ENCODE measurements at places on chromosomes 3 and 15.

DNA sequence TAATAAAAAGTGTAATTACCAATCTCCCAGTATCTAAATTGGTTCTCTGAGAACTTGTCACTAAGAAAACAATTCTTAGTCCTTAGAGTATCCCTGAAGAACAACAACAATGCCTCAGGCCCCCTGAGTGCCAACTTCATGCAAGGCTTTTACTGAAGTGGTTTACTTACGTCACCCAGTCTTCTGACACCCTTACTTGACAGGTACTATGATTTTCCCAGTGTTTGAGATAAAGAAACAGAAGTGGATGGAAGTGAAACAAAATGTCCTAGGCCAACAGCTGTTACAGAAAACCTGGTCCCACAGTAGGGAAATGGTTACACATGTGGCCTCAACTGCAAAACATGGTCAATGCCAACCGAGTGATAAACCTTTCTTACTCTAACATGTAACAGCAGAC, 331.1 kb downstream of the FOXP1 start:
- no peak for DNase-seq

DNA sequence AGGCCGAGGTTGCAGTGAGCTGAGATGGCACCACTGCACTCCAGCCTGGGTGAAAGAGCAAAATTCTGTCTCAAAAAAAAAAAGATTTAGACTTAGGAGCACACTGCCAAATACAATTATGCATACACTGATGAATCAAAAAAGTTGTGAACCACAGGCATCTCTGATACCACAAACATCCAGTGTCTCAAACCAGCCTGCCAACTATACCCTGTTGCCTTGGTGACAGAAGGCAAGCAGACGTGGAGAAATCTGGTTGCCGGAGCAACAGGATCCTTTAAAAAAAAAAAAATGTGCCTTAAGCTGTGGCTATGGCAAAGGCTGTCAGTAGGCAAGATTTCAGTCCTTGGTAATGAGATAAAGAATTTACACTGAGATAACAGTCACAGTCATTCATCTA, 202.3 kb downstream of the NEK10 start:
- no peak for DNase-seq

DNA sequence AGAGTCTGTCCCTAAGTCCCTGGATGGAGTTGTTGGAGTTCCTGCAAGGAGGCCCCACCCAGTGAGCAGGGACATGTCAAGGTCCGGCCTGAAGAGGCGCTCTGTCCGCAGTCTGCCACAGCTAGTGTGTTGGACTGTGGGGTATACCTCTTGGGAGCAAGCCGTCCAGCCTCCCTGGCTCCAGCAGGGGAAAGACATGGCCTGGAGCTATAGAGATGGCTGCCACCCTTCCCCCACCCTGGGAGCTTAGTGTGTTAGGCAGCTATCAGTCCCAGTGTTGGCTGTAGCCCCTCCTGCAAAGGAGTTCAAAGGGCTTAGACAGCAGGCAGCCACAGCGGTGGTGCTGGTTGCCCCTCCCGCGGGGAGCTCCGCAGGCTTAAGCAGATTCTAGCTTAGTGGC, 20.3 kb downstream of the IMPG2 start:
- DNase-seq = no peak

DNA sequence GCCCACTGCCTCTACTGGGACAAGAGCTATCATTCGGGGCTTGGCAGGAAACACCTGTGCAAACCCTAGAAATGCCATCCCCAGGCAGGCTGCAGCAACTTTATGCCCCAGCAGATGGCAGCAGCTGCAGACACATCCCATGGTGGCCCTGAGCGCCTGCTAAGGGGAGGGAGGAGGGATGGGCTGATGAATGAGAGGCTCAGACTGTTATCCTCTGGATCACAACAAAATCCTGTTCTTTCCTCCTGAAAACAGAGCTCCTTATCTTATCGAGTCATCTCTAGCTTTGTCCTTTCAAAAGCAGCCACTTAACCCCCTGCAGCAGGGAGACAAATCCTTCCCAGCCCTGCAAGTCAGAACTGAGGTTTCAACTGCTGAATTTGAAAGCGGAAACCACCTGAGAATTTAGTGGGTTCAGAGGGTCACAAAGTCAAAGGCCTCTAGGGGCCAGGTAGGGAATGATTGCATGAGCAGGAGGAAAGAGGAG, 90.6 kb upstream of the PROK2 start:
- DNase-seq = peak; percentile 60

GRCh38 chr3:99702953-99703943, 64.9 kb downstream of the COL8A1 start:
- DNase-seq = no peak

GRCh38 chr3:87625876-87626275, 349.5 kb upstream of the POU1F1 start:
- no peak for DNase-seq

GRCh38 chr15:96285729-96286254, 44.7 kb upstream of the NR2F2 start:
- DNase-seq = no peak

DNA sequence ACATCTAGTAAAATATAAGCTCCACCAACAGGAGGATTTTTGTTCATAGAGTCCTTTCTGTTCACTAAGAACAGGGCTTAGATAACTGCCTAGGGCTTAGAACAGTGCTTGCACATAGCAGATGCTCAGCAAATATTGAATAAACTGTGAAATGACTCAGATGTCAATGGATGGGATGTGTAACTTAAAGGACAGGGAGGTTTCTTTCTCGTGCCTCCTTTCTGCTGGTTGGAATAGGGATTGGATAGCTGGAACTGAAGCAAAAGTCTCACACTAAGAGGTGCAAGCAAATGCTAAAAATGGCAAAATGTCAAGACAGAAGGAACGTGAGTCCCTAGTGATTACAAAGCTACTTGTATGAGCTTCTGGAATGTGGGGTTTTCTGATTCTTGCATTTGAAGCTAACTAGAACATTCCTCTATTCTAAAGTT, 392.8 kb upstream of the WNT5A start:
- no peak for DNase-seq

GRCh38 chr3:99760031-99760430, 57.6 kb upstream of the CMSS1 start:
- DNase-seq = no peak

GRCh38 chr3:121295452-121295851, 250.3 kb downstream of the POLQ start:
- DNase-seq = no peak

DNA sequence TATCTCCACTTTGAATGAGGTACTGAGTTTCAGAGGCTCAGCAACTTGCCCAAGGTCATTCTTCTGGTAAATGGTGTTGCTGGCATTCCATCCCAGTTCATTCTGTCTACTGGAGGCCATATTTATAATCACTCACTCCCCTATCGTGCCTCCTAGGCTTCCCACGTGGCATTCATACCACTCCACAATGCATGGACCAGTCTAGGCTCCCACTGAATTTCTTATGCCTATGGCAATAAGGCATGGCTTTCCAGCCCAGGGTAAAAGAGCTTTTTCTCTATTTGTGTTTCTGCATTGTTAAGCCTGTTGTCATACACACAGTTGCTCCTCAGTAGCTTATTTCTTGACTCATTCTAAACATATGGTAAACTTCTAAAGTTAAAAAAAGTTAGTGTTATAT, 19.9 kb downstream of the BBX start:
- DNase-seq = no peak

DNA sequence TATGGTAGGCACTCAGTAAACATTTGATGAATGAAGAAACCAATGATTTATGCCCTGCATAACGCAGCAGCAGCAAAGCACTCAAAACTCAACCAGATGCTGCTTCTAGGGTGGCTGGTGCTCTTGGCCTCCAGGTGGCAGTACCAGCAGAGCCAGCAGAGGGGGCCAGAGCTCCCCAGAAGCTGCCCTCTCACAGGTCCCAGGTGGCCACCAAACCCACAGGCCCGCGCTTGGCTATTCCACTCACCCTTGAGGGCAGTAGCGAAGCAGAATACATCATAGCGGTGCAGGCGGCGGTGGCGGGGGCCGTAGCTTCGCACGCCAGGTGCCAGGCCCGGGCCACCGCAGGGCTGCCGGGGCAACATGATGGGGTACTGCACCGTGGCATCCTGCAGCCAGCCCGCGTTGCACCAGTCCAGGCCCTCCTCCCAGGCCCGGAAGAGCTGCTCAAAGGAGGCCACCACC, 16.6 kb downstream of the HAPLN3 start:
- DNase-seq = no peak

DNA sequence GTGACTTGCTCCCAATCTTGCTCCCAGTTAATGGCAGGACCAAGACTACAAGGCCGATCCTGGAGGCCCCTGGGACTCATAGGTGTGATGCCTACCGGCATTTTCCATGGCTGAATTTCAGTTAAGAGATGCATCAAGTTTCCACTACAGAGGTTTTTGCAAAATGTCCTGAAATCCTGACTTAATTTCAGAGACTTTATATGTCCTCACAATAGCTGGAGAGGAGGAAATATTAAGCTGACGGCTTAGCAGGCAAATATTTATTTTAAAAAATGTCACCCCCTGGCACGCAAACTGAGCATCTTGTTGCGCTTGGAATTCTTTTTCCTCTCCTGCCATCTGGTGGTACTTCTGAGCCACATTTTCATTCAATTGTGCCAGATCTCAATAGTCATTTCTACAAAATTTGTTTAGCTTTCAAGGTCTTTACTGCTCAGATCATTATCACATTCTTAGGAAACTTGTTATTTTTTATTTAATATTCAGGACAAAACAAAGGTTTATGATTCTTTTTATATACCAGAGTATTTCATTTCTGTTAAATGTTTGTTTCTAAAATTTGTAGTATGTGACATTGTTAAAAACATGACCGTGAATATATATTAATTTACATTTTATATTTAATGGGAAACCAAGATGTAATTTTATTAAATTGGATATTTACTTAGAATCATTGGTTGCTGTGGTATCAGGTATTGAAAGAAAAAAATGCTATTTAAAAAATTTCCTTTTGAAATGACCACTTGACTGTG, 189.2 kb upstream of the THRB start:
- DNase-seq = no peak

DNA sequence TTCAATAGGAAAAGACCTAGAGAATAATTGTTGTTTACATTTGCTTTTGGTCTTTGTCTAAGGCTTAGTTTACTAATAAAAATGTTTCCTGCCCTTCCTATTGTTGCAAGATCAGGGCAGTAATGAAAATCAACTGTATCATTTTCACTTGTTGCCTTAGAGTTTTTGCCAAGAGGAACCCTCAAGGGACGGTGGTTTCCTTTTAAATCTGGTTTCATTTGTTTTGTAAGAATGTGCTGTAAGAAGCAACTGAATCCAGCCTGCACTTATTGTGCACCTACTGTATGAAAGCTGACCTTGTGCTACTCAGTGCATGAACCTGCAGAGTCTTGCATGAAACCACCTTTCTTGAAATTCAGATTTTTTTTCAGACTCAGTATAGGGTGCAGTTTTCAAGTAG, 5.3 kb downstream of the IGF1R start:
- no peak for DNase-seq

DNA sequence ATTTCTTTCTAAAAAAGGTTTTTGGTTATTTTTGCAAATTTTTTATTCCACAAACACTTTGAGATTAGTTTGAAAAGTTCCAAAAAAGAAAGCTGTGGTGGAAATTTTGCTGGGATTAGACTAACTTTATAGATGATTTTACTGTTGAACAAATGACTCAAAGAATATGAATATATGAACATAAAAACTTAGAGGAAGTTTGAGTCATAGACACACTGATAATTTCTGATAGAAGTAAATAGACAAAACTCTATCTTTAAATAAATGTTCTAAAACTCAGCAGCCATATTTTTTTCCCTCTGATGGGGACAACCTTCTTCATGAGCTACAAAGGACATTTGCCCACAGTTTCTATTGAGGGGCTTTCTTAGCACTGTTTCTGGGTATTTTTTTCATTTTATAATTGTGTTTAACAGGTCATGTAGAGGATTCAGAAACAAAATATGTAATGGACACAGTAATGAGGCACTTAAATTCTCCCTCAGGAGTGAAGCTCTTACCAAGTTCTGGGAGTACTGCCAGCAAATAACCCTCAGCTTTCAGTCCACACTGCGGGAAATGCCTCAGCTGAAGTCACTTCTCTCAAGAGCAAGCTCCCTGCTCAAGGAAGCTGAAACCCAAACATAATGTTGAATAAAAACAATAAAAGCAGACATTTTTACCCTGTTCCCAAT, 157.6 kb downstream of the NFKBIZ start:
- DNase-seq = no peak

DNA sequence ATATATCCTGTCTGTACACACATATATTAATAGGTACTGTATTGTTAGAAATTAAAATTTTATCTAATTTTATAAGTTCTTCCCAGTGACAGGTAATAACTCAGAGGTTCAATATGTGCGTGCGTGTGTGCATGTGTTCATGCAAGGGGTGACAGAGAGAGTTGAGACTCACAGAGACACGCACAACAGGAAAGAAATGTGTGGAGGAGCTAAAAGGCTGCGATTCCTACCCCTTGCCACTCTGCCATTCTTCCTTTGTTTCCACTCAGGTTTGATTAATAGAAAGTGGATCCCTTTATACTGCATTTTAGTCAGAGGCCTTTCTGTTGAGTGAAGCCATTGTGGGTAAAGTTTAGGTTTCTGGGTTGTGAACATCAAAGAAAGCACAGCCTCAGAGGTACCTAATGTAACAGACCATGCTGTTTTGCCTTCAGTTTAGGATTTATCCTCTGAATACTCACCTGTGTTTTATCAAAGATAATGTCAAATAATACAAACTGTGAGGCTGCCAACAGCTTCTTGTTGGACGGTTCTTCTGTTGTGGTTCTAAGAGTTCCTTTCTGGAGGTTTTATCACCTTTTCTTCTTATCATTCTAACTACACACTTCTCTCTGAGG, 182.3 kb downstream of the EPHA3 start:
- no peak for DNase-seq

DNA sequence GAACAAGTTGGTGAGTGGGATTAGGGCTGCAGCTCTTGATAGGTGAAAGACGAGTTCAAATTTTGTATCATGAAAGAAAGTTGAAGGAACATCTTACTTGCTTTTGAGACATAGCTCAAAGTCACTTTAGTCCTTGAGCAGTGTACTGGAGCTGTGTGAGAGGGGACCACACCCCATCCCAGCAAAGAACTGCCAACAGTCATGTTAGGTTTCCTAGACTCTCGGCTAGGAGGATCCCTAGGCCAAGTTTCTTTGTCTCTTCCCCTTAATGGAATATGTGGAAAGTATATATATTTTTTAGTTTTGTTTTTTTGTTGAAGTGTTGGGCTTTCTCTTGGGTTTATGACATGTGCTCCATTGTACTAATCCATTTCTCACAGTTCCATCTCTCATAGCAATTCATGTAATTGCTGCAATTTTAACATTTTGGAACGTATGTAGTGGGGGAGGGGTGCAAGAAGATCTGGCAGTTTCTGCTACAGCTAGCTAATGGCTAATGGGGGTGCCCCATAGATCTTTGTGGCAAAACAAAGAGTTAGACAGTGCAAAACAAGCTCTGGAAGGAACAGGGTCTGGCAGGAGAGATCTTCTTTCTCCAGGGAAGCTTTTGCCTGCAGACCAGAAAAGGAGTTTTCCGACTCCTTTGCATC, 25.1 kb downstream of the TLNRD1 start:
- DNase-seq = no peak

GRCh38 chr3:52854013-52854412, 19.2 kb upstream of the MUSTN1 start:
- DNase-seq = no peak

DNA sequence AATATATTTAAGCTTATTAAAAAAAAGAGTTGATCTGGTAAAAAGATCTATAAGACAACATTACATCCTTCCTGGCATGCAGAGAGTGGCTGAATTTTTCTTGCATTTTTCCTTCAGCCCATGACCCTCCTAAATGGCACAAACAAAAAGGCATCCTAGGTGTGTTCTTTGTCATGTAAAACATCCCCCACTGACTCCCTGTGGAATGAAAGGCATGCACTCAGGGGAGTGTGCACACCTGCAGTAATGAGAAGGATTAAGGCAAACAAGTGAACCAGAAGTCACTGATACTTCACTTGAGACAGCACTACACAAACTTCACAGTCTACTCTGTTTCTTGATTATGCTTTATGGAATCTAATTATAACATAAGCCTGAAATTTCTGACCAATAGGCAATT, 195.0 kb downstream of the RBMS3 start:
- no peak for DNase-seq
